ENCODE measurements at places on chromosomes 3 and 15. TPM values are rescaled to one million over a fixed set of nuclear protein-coding genes. Genes with fewer than 3 reads are reported as not detected.

The ROBO2 gene
- total RNA-seq = 1.6 TPM

The ACTC1 gene
- 0.94 TPM for total RNA-seq

The APEH gene
- 51.0 TPM for total RNA-seq

The TRPM7 gene
- 57.8 TPM for total RNA-seq

DNA sequence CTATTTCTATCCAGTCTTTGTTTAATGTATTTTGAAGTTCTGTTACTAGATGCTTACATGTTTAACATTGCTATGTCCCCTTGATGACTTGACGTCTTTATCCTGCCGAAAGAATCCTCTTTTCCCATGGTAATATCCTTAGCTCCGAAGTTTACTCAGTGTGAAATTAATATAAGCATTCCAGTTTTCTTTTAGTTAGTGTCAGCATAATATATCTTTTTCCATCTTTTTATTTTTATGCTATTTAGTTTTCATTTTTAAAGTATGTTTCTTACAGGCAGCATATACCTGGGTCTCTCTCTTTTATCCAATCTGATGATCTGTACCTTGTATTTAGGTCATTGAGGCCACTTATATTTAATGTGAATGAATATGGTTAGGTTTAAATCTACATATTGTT is 39.1 kb upstream of the MEF2A start:
- DNase-seq = no peak

DNA sequence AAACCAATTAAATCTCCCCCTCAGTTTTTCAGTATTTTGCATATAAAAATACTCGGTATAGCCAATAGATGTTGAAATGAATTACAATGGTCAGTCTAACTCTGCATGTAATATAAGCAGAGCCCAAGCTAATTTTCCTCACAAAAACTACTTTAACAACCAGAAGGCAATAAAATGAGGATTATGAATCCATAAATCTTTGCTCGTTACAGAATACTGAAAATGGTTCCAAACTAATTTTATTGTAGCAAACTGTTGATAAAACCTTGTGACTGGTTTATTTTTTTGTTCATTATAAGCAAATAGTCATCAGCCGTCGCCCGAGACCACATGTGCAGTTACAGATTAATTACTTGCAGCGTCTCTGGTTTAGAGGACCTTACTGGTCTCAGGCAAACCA is 183.2 kb downstream of the SSR3 start:
- DNase-seq = no peak

DNA sequence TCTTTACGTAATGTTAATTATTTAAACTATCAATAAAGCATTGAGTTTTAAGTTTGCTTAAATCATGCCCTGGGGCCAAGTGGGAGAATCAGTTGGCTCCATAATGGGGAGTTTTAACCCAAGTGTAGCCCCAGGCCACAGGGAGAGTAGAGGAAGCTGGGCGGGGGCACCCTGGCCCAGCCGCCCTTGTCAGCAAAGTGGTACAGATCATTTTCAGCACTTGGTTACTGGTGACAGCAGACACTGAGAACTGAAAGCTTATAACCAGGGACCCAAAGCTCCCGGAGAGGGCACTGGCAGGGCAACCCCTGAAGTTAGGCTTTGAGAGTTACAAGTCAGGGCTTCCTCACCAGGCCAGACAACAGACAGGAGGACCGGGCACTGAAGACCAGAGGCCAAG is 90.6 kb downstream of the SEMA5B start:
- no peak for DNase-seq

GRCh38 chr3:20405744-20406143 is 219.7 kb upstream of the SGO1 start:
- DNase-seq = no peak
